ENCODE measurements at places on chromosomes 13 and 19. TPM values are rescaled to one million over a fixed set of nuclear protein-coding genes. Genes with fewer than 3 reads are reported as not detected.

The LILRA6 gene
- total RNA-seq = not detected

The ARRDC5 gene
- not detected for total RNA-seq

The TNFSF11 gene
- 0.71 TPM for total RNA-seq

The HSH2D gene
- not detected for total RNA-seq

The DLL3 gene
- total RNA-seq = 1.4 TPM

The FAM216B gene
- not detected for total RNA-seq

The SPART gene
- total RNA-seq = 26.4 TPM

The AMH gene
- 0.35 TPM for total RNA-seq

The FXYD1 gene
- total RNA-seq = not detected

The BIVM gene
- total RNA-seq = 8.0 TPM

The ARHGAP33 gene
- 7.5 TPM for total RNA-seq

The CNFN gene
- total RNA-seq = 5.3 TPM

The SHISA7 gene
- not detected for total RNA-seq

The STX10 gene
- total RNA-seq = 87.0 TPM

The MCF2L gene
- total RNA-seq = not detected

The NEK5 gene
- 0.14 TPM for total RNA-seq

The USHBP1 gene
- total RNA-seq = not detected

The ACER1 gene
- not detected for total RNA-seq

The ALKBH7 gene
- total RNA-seq = 64.3 TPM

The PRX gene
- total RNA-seq = 1.6 TPM

The KLF1 gene
- total RNA-seq = not detected

The TNFRSF19 gene
- 2.3 TPM for total RNA-seq

The APLP1 gene
- 2.8 TPM for total RNA-seq

Data from airway epithelial cell (primary cell).